ENCODE measurements at places on chromosomes 11 and 22.

- DNase-seq: no peak
Measured at GRCh38 chr22:19035474-19036228, 86.6 kb downstream of the DGCR2 start.

GRCh38 chr22:39947220-39948216 lies 12.7 kb upstream of the TMA7B start:
- DNase-seq: no peak

DNA sequence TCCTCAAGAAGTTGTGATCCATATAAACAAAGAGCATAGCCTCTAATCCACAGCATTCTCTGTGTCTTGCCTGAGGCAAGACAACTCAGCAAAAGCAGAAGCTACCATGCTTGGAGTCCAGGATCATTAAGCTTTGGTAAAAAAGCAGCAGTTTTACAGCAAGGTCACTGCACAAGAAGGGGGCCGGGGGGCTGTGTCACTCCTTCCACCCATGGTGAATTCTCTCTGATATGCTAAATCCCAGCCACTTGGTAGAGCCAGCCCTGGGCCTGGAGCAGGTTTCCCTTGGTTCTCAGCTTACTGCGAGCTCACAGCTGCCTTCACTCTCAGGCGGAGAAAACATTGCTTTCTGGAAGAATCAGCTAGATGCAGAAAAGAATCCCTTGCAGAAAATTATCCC lies 144.7 kb downstream of the TENM4 start:
- DNase-seq: no peak

GRCh38 chr11:36248436-36248835 lies 40.8 kb downstream of the COMMD9 start:
- DNase-seq: no peak

DNA sequence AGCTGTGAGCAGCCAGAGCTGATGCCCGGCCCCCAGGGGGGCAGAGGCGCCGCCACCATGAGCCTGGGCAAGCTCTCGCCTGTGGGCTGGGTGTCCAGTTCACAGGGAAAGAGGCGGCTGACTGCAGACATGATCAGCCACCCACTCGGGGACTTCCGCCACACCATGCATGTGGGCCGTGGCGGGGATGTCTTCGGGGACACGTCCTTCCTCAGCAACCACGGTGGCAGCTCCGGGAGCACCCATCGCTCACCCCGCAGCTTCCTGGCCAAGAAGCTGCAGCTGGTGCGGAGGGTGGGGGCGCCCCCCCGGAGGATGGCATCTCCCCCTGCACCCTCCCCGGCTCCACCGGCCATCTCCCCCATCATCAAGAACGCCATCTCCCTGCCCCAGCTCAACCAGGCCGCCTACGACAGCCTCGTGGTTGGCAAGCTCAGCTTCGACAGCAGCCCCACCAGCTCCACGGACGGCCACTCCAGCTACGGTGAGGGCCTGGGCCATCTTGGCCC lies 6.1 kb downstream of the CDC42EP1 start:
- peak; percentile 16 for DNase-seq

DNA sequence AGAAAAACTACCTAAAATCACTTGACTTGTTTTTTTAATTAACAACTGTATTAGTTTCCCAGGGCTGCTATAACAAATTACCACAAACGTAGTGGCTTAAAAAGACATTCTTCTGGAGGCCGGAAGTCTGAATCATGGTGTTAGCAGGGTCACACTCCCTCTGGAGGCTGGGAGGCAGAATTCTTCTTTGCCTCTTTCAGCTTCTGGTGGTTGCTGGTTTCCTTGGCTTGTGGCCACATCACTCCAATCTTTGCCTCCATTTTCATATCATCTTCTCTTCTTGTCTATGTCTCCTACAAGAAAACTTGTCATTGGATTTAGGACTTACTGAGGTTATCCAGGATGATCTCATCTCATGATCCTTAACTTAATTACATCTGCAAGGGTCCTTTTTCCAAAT lies 7.4 kb upstream of the INCENP start:
- no peak for DNase-seq

DNA sequence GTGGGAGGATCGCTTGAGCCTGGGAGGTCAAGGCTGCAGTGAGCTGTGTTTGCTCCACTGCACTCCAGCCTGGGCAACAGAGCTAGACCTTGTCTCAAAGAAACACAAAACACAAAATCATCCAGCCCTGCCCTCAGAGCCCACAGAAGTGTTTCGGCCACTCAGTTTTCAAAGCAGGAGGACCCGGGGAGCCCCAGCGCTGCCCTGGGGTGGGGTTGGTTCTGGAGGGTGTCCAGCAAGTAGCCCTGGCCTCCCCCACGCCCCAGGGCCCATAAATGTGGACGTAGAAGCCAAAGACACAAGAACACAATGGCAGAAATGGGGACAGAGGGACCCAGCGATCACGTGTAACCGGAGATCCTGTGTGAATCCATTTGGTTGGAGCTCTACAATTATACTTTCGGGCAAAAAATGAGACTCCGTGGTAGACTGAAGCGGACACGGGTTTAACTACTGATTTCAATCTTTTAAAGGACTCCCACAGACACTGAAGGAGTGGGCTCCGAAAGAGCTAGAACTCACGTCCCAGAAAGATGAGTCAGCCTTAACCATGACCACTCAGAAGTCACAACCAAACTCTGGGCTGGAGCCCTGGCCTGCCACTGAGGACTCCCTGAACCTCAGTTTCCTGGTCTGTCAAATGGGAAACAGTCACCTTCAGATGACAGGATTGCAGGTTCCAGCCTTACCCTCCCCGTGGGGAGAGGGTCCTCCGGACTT lies 9.0 kb upstream of the CYTH4 start:
- DNase-seq: no peak

- DNase-seq: no peak
Measured at GRCh38 chr11:47437746-47438418, 11.1 kb downstream of the RAPSN start.

DNA sequence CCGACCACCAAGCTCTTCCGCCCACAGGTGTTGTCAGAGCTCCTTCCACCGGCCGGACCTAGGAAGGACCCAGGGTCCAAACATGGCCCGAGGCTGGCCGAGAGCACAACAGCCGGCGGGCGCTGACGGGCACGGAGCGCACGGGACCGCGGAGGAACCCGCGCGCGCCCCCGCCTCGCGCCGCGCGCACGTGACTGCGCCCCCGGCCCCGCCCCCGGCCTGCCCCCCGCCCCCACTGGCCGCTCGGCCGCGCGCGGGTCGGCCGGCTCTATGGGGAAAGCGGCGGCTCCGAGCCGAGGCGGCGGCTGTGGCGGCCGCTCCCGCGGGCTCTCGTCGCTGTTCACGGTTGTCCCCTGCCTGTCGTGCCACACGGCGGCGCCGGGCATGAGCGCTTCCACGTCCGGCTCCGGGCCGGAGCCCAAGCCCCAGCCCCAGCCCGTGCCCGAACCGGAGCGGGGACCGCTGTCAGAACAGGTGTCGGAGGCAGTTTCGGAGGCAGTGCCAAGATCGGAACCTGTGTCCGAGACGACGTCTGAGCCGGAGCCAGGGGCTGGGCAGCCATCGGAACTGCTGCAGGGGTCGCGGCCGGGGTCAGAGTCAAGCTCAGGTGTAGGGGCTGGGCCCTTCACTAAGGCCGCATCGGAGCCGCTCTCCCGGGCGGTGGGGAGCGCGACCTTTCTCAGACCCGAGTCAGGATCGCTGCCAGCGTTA lies at the start of gene OSBP2:
Gene OSBP2, plus strand, starts transcription at position 235 of the 711 bp plus-strand sequence. Its CDS starts 36 bp downstream, at position 271.
- peak; percentile 3 for DNase-seq
